ENCODE measurements at places on chromosomes 7 and 10.
A peak's percentile ranks its signal among the peaks of the same experiment; 100 is the strongest.

- DNase-seq = no peak
Measured at GRCh38 chr10:30018496-30018895, 40.9 kb downstream of the JCAD start.

- no peak for DNase-seq
Measured at GRCh38 chr7:24826662-24827020, 69.4 kb upstream of the GSDME start.

GRCh38 chr7:123528265-123528664 is 6.1 kb downstream of the IQUB start:
- DNase-seq = no peak

- DNase-seq = no peak
Measured at GRCh38 chr10:42996588-42996987, 80.3 kb upstream of the RET start.

DNA sequence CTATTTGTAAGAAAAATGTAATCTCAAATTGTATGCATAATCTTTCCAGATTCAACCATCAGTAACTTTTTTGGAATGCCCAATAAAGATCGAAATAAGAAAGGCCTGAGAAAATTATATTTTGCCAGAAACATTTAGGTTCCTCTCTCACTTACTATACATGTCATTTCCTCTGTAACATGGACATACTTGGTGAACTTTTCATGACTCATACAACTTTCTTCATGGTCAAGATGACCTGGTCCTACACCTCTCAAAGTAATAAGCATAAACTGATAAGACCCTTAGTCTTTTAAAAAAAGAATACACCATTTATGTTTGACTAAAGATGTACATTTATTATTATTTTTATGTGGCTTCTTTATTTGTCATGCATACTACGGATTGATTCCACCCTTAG is 125.3 kb downstream of the REEP3 start:
- DNase-seq = no peak

DNA sequence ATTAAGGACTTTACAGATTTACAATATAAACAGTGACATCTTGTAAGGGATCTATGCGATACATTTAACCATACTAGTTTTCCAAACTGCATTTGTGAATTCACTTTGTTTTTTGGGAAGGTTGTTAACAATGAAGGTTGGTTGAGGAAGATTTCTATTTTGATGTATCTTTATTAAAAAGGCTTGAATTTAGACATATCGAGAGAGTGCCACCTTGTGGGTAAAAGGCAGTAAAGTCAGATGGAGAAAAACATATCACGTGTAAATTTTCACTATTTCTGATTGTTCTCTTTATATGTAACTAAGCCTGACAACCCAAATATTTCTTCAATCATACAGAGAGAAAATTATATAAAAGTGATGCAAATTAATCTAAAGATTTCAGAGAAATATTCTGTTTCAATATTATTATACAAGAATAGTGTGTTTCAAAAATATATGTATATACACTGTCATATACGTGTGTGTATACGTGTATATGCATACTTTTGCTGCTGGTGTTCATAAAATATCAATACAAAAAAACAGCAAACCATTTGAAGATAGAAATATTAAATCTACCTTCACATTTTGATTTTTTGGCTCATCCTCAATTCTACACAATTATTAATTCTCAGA is 988.6 kb downstream of the SORCS1 start:
- DNase-seq = peak; percentile 21

- no peak for DNase-seq
Measured at GRCh38 chr7:46848311-46848710, 733.6 kb downstream of the TNS3 start.

DNA sequence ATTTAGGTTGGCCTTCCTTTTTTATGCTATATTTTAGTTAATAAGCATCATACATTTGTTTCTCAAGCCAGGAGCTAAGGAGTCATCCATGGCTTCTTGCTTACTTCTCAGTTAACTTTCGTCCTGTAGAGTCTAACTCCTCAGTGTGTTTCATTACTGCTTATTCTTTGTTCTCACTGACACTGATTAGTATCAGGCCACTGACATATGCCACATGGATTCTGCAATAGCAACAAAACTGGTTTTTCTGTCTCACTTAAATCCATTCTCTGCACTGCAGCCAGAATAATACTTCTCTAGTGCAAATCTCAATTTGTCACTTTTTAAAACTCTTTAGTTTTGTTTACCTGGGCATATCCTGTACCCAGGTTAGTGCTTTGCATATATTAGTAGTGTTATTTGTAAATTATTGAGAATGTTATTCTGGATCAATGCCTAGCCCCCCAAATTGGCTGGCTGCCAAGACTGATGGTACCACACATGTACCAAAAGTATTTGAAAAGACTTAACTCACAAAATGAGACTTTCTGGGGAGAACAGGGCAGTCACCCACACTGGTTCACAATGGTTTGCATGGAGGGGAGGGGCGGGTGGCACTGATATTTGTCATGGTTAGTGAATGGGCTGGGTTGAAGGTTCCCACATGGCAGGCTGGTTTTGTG is 79.1 kb downstream of the CCSER2 start:
- no peak for DNase-seq

- DNase-seq = no peak
Measured at GRCh38 chr7:139674341-139674740, 103.5 kb downstream of the HIPK2 start.

Data from muscle of back (tissue), 13 donors.